ENCODE measurements at places on chromosomes 3 and 15. TPM values are rescaled to one million over a fixed set of nuclear protein-coding genes. Genes with fewer than 3 reads are reported as not detected.

Gene PARP3
- 12.2 TPM for total RNA-seq

Gene PLA2G4B
- total RNA-seq = 4.1 TPM

Gene DGKG
- total RNA-seq = 0.42 TPM

Gene TEX55
- not detected for total RNA-seq

Gene CEP70
- 6.6 TPM for total RNA-seq

Gene CHRM5
- total RNA-seq = not detected

Gene DCBLD2
- 1.9 TPM for total RNA-seq

Measured in activated CD8-positive, alpha-beta memory T cell treated with anti-CD3 and anti-CD28 coated beads for 36 hours (primary cell).